Stimulated activated naive CD8-positive, alpha-beta T cell treated with anti-CD3 and anti-CD28 coated beads, Interleukin-15, Interleukin-2, amounts not matched to agents 100 U/mL and 50 U/mL, for 24 hours (primary cell): ENCODE measurements at places on chromosomes 13 and 19.
A peak's percentile ranks its signal among the peaks of the same experiment; 100 is the strongest.

- no peak for DNase-seq
Observed at GRCh38 chr13:75170311-75170710, 311.7 kb downstream of the TBC1D4 start.

GRCh38 chr19:8461891-8462290 is 17.1 kb downstream of the HNRNPM start:
- no peak for DNase-seq

DNA sequence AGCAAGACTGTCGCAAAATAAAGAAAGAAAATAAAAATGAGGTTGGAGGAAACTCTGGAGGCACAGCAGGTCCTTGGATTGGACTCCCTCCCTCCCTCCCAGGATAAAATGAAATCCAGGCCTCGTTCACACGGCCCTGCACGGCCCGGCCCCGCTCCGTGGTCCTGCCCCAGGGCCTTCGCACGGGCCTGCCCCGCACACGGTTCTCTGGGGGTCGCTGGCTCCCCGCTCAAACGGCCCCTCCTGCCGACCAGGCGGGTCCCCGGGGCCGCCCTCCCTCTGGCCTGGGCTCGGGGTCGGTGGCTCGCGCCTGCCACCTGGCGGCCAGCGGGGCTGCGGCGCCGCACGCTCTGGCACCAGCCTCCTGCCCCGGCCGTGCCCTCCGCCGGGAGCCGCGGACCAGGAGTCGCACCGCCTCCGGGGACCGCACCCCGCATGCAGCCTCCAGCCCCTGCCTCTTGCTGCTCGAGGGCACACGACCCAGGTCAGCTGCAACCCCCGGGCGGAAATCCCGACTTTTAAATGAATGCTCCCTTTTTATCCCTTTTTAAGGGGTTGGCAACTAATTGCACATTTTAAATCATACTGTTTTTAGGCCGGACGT is 1.5 kb upstream of the WDR18 start:
- peak; percentile 89 for DNase-seq

GRCh38 chr13:110387451-110388107 is 80.5 kb downstream of the COL4A2 start:
- no peak for DNase-seq

- DNase-seq = peak; percentile 100
Observed at GRCh38 chr19:3505598-3506383, at the start of gene FZR1. TSS of gene FZR1 (plus strand) at chr19:3506311. CDS start at chr19:3522990, 16,679 bp downstream.
